Small intestine (tissue), 16 donors: ENCODE measurements at places on chromosomes 16 and 17. TPM values are rescaled to one million over a fixed set of nuclear protein-coding genes. Genes with fewer than 3 reads are reported as not detected.

Gene KIF19
- 1.4 TPM for polyA plus RNA-seq

Gene TMC6
- 50.0 TPM for polyA plus RNA-seq

Gene STX8
- 35.3 TPM for polyA plus RNA-seq

Gene TLE7
- not detected for polyA plus RNA-seq

Gene TEDC2
- polyA plus RNA-seq: 7.7 TPM

Gene CCL8
- 0.67 TPM for polyA plus RNA-seq

Gene AOC3
- polyA plus RNA-seq: 3.2 TPM

Gene FSCN2
- polyA plus RNA-seq: not detected

Gene GGT6
- 63.9 TPM for polyA plus RNA-seq

Gene GAST
- polyA plus RNA-seq: not detected

Gene RASD1
- 4.9 TPM for polyA plus RNA-seq

Gene ITGA2B
- not detected for polyA plus RNA-seq

Gene SLC6A2
- polyA plus RNA-seq: not detected

GRCh38 chr17:970364-970763 is 9.2 kb downstream of the NXN start:
- no peak for DNase-seq

GRCh38 chr16:883340-883739 is 82.8 kb upstream of the GNG13 start:
- DNase-seq: no peak

DNA sequence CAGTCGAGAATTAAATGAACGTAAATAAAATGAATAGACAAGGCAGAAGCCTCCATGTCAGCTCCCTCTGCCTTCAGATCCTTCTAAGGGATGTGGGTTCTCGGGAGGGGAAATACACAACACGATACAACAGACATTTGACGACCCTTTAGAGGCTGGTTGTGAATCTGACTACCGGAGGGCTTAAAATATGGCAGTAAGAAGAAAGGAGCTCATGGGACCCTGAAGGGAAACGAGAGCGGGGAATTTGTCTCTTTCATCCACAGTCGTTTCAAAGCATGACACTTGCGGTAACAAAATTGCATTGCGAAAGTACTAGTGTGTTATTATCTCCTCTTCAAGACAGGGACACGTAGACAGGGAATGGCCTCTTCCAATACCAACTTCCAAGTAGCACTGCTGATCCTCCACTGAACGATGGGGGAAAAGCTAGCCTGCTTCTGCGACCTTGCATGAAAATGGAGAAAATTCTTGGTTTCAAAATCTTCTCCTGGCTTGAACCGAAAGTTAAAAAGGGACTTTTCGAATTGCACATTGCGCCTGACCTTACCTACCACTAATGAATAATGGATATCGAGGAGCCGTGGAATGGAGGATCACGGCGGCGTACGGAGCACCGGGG is 1.2 kb upstream of the TNRC6C start:
- DNase-seq: peak; percentile 54

GRCh38 chr17:6780886-6781285 is 4.9 kb downstream of the FBXO39 start:
- no peak for DNase-seq

- DNase-seq: no peak
Measured at GRCh38 chr17:32944248-32945020, 16.5 kb downstream of the TMEM98 start.

DNA sequence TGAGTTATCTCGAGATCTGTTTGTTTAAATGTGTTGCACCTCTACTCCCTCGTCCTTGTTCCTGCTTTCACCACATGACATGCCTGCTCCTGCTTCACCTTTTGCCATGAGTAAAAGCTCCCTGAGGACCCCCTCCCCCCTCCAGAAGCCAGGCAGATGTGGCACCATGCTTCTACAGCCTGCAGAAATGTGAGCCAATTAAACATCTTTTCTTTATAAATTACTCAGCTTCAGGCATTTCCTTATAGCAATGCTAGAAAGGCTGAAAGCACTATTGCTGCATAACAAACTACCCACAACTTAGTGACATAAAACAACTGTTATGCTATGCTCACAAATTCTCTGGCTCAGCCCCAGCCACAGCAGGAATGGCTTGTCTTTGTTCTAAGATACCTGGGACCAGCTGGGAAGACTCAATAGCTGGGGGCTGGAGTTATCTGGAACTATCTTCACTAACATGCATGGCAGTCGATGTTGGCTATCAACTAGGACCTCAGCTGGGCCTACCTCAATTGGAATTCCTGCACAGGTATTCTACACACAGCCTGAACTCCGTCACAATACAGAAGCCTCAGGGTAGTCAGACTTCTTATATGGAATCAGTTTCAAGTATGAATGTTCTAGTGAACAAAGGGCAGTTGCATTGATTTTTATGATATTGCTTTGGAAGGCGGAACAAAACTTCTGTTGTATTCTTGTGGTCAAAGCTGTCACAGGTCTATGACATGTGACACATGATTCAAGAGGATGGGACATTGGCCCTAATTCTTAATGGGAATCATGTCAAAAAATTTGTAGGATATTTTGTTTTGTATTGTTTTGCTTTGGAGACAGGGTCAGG is 186.0 kb upstream of the PIRT start:
- no peak for DNase-seq

DNA sequence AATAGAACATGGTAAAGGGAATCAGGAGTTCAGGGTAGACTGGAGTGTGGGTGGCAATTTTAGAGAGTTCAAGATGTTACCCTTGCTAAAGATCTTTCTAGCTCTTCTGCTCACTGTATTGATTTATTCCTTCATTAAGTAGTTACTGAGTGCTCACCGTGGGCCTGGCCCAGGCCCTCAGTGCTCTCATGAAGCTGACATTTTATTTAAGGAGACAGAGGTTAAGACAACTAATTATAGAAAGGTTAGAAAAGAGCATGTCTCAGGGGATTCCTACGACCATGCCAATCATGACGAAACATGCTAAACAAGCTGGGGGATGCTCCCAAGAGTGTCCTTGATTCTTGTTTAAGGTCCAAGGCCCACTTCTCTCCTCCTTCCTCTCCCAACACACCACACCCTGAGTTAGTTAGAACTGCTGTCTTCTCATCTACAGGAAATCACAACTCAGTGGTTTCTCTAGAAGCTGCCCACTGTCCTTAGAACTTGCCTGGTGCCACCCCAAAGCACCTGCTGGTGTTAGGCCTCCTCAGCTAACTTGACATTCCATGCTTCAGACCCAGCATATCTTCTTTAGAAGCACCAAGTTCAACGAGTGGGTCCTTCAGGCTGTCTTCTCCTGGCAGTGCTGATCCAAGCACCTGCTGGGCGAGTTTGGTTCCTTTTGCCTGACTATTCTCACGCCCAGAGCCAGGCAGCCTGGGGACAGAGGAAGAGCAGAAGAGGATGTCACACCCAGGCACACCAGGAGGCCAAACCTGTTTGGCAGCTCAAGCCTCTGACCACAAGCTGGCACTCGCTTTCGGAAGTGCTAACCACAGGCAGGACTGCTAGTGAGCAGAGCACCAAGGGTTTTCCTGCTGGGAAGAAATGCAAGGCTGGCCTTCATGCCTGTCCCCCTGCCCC is 79.0 kb downstream of the GAS7 start:
- peak; percentile 55 for DNase-seq

DNA sequence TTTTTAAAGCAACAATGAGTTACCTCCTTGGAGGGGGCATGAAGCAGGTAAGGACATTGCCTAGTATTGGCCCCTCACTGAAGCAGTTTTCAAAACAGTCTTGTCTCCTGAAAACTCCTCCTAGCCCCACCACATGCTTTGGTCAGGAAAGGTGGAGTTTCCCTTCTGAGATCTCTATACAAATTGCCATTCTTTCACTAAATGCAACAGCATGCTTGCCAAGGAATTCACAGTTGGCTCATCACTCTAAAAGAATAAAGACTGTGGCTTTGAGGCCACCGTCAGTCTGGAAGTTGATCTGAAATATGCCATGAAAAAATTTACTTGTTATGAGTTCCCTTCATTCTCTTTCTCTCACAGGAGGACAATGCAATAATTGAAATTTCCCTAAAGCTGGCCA is 4.2 kb downstream of the TTC19 start:
- no peak for DNase-seq

DNA sequence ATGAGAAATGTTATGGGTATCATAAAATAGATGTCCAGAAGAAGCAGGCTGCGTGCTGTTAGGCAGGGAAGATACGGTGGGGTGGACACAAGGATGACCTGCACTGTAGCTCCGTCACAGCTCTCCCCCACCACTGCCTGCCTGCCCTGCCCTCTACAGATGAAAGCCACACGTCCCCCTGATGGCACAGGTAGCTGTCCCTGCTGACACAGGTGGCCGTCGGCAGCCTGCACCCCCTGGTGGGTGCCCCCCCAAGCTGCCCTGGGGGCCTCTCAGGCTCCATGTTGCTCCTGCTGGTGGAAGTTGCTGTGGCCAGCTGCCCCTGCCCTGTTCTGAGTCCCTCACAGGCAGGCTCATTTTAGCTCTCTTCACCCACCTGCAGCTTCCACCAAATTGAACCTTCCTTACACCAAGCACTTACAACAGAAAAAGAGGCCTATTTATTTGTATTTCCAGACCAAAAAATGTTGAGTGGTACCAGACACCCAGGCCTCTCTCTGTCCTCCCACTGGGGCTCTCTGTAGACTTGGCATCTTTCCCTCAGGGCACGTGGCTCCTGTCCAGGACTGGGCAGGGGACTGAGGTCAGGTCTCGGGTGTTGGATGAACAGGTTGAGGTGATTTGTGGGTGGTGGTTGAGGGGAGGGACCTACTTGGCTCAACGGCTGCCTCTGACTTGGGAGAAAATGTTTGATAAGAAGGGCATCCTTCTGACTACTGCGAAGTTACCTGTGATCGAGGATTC is 50.1 kb upstream of the CACNG5 start:
- no peak for DNase-seq

DNA sequence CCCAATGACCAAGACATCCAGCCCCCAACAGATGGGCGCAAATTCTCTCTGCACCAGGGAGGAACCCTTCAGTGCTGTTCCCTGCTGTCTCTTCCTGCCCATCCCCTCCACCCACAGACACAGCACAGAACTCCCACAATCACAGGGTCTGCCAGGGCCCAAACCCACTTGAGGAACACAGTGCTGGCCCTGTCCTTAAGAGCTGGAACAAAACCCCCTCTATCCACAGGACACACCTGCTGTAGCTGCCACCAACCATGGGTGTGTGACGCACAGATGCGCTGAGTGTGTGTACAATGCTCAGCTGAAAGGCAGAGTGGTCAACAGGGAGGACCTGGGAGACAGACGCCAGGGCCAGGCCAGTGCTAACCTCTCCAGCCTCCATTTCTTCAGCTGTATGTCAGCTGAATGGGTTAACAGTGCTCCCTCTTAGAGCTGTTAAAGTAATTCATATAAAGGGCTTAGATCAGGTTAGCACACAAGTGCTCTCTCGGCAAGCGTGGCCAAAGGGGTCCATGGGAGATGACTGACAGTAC is 62.1 kb downstream of the AMFR start:
- DNase-seq: no peak

GRCh38 chr16:12613131-12613991 is 190.3 kb downstream of the CPPED1 start:
- peak; percentile 81 for DNase-seq

- DNase-seq: peak; percentile 21
Measured at GRCh38 chr17:82242977-82243647, 14.3 kb downstream of the SLC16A3 start.

DNA sequence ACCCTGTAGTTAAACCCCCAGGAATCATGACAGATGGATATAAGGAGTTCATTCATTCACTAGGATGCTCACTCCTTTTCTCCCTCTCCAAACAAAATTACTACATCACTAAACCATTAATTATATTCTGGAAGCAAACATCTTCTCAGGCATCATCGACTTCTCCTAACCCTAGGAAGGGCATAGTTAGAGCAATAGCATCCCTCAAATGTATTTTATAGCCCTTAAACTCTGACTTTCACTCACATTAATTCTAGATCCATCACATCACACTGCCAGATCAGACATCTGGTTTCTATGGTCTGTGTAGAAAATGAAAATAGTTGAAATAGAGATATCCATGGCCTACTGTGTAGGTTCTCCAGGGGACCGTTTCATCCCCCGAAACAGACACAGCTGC is 143.9 kb downstream of the HS3ST3A1 start:
- no peak for DNase-seq

DNA sequence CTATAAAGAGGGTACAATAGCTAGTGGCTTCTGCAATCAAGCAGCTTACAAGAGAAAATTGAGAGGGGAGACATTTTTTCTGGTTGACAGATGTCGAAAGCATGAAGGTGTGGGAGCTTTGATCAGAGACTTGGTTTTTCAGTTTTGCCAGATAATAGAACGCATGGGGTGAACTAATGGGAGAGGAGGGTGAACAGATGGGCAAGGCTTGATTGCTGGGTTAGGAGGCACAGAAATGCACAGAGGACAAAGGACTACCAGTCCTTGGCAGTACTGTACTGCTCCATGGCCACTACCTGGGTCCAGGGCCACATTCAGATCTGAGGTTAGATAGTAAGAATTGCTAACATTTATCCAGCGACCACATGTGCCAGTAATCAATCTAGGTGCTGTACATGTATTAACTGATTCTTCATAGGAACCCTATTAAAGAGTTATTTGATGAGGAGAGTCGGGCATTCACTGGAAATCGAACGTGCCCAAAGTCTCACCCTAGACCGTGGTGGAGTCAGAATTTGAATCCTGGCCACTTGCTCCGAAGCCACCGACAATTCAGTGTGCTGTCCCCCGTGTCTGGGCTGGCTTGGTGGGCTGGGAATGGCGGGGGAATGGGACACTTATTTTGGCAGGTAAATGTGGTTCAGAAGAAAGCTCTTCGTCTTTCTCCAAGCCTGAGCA is 873 bp upstream of the KSR1 start:
- no peak for DNase-seq

DNA sequence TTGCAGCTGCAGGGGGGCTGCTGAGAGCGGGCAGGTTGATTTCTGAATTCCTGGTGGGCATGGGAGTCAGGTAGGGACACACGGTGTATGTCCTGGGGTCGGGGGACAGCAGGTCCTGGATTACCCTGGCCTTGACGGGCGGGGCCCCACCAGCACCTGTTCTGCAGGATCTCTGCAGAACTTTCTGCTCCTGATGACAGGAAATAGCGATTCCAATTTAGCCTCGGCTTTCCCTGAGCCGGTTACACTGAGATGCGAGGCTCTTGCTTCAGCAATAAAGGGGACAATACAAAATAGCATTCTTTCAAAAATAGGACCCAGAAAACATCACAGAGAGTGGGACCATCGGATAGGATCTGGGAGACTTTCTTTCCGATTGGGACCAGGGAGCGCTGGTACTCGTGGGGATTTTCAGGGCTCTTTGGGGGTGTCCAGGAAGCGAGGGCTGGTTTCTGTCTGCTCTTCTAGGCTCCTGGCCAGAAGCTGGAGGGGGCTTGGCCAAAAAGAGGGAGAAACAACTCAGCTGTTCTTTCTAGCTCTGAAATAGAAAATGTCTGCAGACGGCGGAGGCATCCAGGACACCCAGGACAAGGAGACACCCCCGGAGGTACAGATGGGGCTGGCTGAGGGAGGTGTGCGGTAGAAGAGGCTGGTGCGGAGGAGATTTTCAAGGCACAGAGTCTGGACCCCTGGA is 642 bp downstream of the ZNF205 start:
- DNase-seq: no peak

DNA sequence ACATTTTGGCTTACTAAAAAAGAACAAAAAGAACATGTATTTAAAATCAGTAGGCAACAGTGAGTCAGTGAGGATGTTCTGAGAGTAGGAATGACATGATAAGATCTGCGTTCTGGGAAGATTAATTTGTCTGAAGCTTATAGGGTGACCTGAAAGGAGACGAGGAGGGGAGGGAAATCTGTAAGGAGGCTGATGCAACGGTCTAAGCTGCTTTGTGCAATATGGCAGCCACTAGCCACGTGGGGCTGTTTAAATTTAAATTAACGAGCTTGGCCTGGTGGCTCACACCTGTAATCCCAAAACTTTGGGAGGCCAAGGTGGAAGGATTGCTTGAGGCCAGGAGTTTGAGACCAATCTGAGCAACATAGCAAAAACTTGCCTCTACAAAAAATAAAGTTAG is 181.6 kb upstream of the CACNG3 start:
- DNase-seq: no peak

- DNase-seq: no peak
Measured at GRCh38 chr17:4189280-4189679, 46.3 kb downstream of the CYB5D2 start.
